ENCODE measurements at places on chromosomes 7 and 10.
A peak's percentile ranks its signal among the peaks of the same experiment; 100 is the strongest.

- DNase-seq, result no peak
Observed at GRCh38 chr7:57403601-57404342, 46.2 kb upstream of the ZNF716 start.

- no peak for DNase-seq
Observed at GRCh38 chr10:112672706-112673105, 225.7 kb downstream of the VTI1A start.

- DNase-seq, result peak; percentile 25
Observed at GRCh38 chr10:69639291-69640195, 9.5 kb downstream of the FAM241B start.

DNA sequence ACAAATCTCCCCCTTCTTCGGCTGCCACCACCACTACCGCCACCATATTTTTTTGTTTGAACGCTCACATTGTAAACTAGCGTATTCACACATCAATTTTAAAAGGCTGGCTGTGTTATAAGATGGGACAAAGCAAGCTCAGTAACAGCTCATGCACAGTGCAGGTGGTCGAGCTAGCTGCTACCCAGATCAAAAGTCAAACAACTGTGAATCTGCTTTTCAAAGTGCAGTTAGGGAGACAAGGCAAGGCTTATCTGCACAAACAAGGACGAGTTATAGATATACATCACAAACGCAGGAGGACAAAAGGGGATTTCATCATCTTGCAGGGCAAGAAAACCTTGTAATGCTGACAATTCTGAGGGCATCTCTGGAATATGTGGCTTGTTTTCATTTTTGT is 231.6 kb downstream of the VTI1A start:
- no peak for DNase-seq

GRCh38 chr7:45576249-45576929 is 2.2 kb downstream of the ADCY1 start:
- no peak for DNase-seq

GRCh38 chr10:86389441-86390193 is 23.0 kb upstream of the GRID1 start:
- DNase-seq, result no peak

DNA sequence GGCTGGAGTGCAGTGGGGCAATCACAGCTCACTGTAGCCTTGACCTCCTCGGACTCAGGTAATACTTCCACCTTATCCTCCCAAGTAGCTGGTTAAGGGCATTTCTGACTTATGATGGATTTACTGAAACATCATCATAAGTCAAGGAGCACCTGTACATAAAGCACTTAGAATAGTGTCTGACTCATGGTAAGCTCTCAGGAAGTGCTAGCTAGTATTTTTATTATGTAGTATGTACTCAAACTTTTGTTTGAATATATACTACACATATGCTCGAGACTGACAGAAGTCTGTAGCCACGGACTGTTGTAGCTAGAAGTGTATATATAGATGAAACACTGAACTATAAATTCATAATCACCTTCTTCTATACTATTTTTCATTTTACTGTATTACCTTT is 107.5 kb upstream of the DNAJB12 start:
- DNase-seq, result no peak

GRCh38 chr7:9776900-9777299 is 1196.8 kb upstream of the PHF14 start:
- no peak for DNase-seq

DNA sequence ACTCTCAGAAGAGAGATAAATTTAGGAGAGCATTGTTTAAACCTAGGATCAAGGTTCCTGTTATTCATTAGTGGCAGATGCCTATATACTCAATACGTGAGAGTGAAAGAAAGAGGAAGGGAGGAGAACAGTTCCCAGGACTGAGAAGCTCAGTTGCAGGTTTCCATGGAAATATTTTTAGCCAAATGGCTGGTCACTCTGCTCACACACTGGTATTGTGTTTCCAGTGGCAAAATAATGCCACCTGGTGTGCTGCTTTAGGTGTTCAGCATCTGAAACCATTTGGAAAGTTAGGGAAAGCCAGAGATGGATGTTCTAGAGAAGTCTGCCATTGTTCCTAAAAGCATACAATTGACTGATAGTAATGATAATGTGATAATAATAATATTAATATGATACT is 827.7 kb downstream of the SORCS3 start:
- DNase-seq, result no peak

GRCh38 chr7:139629392-139630082 is 106.1 kb downstream of the CLEC2L start:
- no peak for DNase-seq

DNA sequence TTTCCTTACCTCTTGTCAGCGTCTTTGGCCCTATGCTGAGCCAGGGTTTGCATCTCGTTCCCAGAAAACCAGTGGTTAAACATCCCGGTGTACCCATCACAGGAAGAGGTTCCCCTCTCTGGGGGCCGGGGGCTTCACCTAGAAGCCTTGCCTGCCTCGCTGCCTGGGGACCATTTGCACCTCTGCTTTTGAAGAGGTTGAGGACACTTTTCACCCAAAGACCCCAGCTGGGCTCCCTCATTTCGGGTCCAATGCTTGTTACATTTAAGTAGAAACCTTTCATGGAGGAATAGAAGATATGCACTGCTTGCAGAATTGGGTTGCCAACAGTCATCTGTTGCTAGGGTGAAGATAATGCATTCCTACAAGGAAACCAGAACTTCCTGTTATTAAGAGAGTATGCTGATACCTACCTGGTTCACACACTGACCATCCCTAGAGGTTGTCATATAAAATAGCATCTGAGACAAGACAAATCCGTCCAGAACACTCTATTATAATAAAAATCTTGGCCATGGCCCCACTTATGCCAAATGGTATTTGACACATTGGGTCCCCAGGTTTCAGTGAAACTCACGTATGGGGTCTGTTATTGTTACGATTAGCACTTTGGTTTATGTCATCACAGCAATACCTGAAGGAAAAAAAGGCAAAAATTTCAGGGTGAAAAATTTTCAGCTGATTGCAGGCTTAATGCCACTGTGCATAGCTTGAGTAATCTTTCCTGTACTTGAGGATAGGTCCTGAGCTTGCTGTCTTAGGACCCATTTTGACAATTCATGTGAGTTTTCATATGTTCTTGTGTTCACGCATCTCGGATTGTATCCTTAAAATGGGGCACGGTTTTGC is 917 bp downstream of the ZNF365 start:
- DNase-seq, result no peak

GRCh38 chr7:38838725-38839385 is 70.1 kb downstream of the VPS41 start:
- no peak for DNase-seq

DNA sequence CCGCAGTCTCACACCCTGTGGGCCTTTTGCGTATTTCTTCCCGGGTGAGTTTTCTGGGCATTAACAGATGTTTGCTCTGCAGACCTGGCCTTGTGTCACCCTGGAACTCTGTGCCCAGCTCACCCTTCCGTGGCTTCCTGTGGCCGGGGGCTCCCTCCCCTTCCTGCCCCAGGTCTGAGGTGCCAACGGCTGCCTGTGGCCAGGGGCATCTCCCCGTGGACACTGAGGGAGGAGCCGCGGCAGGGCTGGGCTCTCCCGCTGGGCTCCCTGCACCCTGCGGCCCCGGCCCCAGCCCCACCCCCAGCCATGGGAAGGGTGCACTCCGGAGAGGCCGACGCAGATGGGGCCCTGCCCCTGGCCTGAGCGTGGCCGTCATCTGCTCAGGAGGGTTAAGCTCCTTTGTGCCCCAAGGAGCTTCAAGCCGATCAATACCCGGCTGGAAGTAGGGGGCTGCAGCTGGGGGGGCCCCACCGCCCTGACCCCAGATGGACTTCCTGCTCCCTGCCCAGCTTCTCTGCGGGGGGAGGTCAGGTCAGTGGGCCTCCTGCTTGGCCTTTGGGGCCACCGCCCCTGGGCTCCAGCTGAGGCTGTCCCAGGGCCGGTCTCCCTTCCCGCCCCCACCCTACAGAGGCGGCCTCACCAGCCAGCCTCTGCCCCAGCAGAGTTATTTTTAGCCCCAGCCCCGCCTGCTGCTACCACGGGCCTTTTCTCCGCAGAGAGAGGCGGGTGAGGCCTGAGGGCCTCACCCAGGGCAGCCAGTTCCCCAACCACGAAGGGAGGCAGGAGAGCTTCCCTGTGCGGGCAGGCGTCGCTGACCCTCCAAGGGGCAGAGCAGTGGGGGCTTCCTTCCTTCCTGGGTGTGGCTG is 24.2 kb downstream of the PWWP2B start:
- DNase-seq, result peak; percentile 82

GRCh38 chr7:157875230-157876179 is 538.7 kb downstream of the DNAJB6 start:
- DNase-seq, result peak; percentile 18

GRCh38 chr7:54354436-54354835 is 187.7 kb upstream of the VSTM2A start:
- no peak for DNase-seq

- DNase-seq, result no peak
Observed at GRCh38 chr10:119353421-119353820, 146.1 kb downstream of the GRK5 start.

DNA sequence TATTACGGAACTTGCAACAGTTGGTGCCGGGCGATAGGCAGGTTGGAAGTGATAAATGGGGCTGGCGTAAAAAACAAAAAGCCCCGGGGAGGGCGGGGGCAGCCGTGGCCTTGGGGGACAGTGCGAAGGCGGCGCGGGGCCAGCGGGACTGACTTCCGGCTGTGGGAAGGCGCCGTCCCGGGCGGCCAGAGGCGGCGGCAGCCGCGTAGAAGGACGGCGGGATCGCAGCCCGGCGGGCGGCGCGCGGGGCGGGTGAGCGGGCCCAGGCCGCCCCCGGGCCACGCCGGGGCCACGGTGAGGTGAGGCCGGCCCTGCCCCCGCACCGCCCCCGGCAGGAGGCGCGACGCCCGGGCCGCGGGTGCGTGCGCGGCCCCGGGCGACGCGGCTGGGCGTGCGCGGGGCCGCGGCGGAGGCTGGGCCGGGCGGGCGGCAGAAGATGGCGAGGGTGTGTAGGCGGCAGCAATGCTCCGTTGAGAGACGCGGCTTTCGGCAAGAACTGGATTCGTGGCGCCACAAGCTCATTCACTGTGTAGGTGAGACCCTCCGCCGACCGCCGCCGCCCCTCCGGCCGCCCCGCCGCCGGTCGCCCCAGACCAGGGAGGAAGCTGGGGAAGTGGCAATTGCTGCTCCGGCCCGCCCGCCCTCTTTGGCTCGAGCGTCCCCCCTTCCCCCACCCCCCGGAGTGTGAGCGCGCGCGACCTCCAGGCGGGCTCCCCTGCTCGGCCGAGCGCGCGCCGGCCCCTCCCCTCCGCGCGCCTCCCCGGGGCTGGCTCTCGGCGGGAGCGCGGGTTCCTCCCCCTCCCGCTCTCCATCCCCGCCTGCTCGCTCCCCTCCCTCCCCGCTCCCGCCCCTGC is at the start of gene LCOR:
Gene LCOR (plus strand): TSS at position 432 of the 854 bp plus-strand sequence. CDS start 116,760 bp downstream, outside the sequence.
- peak; percentile 89 for DNase-seq

DNA sequence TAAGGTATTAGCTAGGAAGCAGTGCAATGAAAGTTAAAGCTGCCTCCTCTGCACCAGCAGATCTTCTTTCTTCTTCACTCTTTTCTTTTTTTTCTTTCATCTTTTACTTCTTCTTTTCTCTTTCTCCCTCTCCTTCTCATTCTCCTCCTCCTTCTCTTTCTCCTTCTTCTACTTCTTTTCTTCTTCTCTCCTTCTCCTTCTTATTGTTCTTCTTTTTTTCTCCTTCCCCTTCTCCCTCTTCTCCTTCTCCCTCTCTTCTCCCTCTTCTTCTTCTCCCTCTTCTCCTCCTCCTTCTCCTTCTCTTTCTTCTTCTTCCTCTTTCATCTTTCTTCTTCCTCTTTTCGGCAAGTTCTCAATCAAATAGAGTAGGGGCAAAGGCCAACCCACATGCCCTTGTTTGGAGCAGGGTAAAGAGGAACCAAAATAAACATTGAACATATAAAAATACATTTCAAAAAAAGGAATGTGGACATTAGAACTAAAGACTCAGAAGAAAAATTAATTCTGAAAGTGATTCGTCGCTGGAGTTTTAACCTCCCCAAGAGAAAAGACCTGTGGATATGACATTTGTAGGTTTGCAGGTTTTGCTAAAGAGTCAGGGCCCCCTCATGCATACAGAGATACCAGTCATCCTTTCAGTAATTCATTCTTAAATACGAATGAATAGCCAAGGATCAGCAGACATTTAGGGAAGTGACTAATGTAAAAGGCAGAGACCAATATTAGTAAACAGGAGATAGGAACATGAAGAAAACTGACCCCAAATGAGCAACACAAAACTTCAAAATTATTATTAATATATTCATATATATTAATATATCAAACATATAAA is 93.0 kb upstream of the RSU1 start:
- DNase-seq, result no peak

DNA sequence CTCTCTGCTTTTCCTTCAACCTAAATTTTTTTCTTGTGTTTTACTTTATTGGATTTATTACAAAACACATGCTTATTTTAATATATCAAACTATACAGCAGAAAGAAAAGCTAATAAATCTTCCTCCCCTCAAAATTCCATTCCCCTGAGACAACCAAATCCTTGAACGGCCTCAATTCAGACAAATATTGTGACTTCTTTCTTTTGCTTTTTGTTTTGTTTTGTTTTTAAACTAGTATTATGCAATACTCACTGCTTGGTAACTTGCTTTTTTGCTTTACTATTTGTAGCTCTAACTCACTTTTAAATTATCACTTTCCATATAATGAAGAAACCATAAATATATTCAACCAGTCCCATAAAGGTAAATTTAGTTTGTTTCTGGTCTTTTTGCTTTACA is 59.4 kb upstream of the CDK1 start:
- no peak for DNase-seq

DNA sequence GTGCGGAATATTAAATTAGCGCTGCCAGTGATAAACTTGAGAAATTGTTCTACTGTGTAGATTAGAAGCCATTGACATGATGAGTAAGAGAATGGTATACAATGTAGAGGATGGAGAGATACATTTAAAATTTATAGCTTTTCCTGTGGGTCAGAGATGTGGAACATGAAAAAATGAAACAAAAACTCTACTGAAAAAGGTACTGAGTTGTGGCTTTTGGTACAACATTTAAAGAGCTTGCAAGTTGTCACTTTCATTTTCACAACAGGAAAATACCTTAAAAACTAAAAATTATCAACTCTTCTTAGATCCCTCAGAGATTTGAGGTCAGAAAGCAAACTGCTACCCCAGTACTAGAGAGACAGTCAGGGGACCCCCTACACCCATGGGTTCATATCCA is 348.8 kb upstream of the CDC14C start:
- DNase-seq, result no peak

GRCh38 chr7:5289355-5289754 is 6.6 kb downstream of the SLC29A4 start:
- DNase-seq, result no peak

- DNase-seq, result no peak
Observed at GRCh38 chr7:73983437-73984164, 44.4 kb upstream of the ELN start.

DNA sequence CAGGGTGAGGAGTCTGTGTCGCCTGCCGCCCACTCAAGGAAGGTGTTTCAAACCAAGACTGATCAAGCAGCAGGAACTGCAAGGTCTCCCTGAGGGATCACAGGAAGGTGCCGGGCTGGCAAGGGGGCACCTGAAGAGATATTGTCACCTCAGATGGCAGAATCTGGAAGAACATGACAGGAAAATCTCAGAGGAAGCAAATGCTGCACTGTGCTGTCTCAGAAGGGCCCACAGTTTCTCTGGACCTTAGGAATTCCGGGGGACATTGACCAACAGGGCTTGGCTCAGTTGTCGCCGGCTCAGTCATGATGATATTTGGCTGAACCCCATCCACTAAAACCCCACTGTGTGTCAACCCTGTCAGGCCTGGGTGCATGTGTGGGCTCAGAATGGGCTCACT is 31.9 kb upstream of the GPR26 start:
- DNase-seq, result no peak

GRCh38 chr10:122087436-122087835 is 98.5 kb downstream of the TACC2 start:
- DNase-seq, result no peak

- no peak for DNase-seq
Observed at GRCh38 chr10:68330852-68331454, 911 bp upstream of the HNRNPH3 start.

Data from CMK (cell line).